Chondrocyte (in vitro differentiated cells): ENCODE measurements at places on chromosomes 12 and 14. TPM values are rescaled to one million over a fixed set of nuclear protein-coding genes. Genes with fewer than 3 reads are reported as not detected.

DNA sequence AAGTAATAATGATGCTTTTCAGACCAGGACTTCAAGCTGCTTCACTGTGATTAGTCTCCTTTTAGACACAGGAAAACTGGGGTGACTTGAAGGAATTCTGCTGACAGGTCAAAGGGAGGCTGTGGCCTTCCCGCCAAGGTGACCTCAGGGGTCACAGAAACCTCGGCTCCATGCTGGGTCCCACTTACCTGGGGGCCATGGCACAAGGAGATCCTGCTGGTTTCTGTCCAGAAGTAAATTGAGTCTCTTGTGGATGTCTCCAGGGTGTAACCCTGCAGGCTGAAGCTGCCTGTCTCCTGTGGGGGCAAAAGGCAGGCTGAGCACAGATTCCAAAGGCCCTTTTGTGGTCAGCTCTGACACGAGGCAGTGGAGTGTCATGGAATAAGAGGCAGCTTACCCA, 138.7 kb upstream of the MED13L start:
- no peak for DNase-seq

DNA sequence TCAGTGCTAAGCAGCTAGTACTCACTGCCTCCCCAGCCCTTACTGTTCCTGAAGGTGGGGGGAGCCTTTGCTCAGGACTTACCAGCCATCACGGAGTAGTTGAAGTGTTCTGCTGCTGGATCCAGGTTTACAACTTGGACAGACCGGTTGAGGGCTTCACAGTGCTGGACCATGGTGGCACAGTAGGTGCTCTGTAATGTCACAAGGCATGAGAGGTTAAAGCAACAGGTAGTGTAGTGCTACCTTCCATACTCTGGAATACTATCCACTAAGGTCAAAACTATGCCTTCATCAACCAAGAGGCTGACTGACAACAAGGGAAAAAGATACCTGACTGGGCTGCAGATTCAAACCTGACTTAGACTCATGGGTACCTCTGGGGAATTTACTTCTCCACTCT, 3.0 kb downstream of the GPN3 start:
- no peak for DNase-seq

DNA sequence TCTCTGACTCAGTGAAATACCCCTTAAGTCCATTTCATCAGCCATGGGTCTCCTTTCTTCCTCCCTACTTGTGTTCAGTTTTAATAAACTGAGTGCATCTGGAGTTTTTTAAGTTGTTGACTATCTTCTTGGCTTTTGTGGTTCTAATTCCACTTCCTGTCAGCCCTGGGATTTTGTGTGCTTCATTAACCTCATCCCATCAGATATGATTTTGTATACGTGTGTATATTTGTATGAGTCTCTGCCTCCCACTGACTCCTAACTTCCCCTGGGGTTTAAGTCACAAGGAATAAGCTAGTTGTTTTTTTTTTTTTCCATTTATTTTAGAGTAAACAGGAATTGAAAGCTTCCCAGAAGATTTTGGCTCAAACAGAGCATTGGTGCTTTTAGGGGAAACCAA, 62.7 kb downstream of the TTLL5 start:
- no peak for DNase-seq

- no peak for DNase-seq
Measured at GRCh38 chr12:75389061-75389460, 1.8 kb upstream of the GLIPR1L2 start.

DNA sequence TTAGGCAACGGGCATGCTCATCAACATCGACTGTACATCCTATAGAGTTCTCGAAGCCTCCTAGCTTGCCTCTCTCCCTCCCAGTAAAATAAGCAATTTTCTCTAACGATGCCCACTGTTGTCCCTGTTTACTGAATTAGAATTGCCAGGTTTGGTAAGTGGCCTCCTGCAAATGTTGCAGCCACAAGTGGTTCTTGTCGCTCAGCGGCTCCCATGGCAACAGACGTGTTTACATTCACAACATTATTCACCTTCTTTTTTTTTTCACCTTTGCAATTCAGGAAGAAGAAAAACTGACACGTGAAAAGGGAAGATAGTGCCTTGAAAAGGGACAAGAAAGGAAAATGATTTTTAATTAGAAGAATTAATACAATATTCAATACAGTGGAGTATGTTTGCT, 100.9 kb upstream of the PKP2 start:
- DNase-seq = no peak

DNA sequence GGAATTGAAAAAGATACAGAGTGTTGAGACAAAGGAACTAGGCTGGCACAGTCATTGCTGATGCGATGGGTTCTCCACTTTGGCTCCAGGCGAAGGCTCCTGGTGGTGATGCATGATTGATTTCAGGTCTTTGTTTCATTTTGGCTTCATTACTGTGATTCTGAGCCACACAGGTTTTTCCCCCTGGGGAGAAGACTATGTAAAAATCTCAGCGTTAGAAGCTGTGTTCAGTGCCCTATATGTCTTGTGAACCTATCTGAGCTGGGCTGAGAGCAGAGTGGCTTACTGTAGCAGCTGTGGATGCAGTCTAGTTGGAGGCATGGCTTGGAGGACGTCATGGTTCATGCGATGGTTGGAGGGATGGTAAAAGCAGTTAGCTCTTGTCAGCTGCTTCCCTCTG, 54.0 kb downstream of the GPATCH2L start:
- no peak for DNase-seq

- no peak for DNase-seq
Measured at GRCh38 chr14:29339494-29340172, 573.0 kb downstream of the FOXG1 start.

DNA sequence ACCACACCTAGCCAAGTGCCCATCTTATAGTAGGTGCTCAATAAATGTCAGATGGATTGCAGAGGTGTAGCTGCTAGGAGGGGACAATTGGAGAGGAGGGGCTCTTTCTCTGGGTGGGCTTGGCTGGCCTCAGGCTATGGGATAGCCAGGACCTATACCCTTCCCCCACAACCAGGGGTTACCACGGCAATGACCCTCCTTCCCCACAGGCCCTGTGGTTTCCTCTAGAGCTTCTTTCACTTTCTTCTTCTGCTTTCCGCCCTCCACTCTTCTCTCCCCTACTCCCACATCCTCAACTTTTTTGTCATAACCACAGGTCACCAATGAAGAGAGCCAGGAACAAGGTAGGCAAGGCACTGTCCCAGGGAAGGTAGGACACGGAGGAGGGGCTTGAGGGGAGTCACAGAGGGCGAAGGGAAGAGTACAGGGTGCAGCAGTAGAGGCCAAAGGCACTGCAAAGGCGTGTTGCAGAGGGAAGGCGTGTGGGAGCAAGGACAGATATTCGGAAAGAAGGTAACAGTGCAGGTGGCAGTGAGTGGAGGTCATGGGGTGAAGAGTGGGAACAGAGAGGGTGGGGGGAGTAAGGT, 1.9 kb upstream of the ITGB7 start:
- no peak for DNase-seq

GRCh38 chr12:17060260-17060659, 454.3 kb upstream of the LMO3 start:
- DNase-seq = no peak

GRCh38 chr14:65164068-65164824, 61.9 kb upstream of the MAX start:
- no peak for DNase-seq

GRCh38 chr14:68328509-68328908, 464.4 kb downstream of the ZFP36L1 start:
- DNase-seq = no peak

DNA sequence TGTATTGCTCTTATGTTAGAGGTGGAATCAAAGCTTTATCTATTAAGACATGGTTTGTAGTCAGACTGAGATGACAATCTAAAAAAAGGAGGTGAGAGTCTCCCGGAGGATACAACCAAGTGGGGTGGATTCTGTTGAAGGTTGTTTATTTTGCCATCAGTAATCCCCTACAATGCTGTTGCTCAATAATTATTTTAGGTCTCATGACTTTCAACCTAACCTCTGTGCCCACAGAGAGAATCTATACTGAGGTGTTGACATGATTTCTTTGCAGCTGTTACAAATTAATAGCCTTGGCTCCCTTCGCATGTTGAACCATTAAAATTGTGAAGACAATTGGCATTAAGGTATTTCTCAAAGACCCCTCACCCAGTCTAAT, 28.7 kb upstream of the FOS start:
- DNase-seq = no peak

- no peak for DNase-seq
Measured at GRCh38 chr12:62722971-62723680, 211.8 kb downstream of the PPM1H start.

GRCh38 chr12:19190292-19191031, 60.9 kb downstream of the PLEKHA5 start:
- no peak for DNase-seq

GRCh38 chr12:115998119-115998633, 279.3 kb downstream of the MED13L start:
- DNase-seq = no peak

DNA sequence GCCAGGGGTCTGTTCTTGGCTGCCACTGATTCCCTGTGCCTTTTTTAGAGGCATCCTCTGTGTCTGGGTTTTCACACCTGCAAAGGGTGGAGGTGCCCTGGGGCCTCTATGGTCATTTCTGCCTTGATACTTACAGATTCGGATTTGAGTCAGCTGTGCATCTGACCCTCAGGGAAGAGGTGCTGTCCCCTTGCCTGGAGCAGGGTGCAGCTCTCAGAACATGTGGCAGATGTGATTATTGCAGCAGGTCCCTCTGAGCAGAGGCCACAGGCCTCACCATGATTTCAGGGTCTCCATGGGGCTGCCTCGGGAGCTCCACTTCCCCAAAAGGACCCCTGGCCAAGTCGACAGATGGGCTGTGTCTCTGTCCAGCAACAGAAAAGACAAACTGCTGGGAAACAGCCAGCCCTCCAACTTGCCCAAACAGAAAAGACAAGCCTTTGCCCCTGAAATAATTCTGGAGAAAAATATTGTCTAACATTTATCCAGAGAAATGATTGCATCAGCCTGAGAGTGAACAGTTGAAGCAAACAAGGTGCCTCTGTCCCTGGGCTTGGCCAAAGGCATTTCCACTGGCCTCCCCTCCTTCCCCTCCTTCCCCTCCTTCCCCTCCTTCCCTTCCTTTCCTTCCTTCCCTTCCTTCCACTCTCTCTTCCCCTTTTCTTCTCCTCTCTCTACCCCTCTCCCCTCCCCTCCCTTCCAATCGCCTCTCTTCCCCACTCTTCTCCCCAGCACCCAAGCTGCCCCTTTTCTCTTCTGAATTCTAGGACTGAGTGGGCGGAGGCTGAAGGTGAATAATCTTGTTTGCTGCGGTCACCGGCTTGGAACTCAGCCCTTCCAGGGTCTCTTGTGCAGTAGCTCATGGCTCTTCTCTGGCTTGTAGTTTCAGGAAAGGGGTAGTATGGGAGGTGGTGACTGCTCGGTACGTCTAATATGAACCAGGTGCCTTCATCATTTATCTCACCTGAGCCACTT, 676 bp downstream of the SERPINA3 start:
- no peak for DNase-seq

DNA sequence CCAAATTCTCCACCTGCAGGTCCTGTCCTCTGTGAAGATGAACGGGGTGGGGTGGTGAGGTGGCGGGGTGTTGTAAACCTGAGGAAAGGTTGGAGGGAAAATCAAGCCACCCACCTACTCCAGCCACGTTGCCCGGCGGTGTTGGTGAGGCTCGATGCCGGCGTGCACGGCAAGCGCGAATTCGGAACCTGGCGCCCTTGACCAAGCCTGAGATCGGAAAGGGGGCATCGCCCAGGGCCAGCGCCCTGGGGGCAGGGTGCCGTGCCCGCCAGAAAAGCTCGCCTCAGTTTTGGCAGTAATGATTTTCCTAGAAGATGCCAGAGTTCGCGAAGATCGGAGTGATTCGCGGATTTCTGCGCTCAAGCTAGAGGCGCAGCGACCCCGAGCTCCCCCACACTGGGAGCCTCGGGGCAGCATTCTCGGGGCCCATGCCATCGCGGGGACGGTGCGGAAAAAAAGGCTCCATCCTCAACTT, 817 bp downstream of the STXBP6 start:
- DNase-seq = no peak

GRCh38 chr12:88310666-88311065, 168.6 kb downstream of the TMTC3 start:
- DNase-seq = no peak

GRCh38 chr14:42057111-42057510, 450.4 kb downstream of the LRFN5 start:
- DNase-seq = no peak

DNA sequence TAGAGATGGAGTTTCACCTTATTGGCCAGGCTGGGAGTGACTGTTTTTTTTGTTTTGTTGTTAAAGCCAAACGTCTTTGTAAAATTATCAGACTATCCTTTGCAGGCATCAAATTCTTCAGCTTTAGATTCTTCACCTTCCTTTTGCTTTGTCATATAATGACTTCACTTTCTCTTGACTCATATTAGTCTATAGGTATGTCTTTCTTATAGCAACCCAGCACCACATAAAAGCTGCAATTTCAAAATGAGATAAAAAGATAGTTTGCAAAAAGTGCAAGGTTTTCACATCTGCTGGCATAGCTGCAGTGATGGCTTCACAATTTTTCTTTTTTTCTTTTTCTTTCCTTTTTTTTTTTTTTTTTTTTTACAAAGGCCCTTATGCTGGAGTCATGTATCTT, 39.2 kb downstream of the COX16 start:
- no peak for DNase-seq

DNA sequence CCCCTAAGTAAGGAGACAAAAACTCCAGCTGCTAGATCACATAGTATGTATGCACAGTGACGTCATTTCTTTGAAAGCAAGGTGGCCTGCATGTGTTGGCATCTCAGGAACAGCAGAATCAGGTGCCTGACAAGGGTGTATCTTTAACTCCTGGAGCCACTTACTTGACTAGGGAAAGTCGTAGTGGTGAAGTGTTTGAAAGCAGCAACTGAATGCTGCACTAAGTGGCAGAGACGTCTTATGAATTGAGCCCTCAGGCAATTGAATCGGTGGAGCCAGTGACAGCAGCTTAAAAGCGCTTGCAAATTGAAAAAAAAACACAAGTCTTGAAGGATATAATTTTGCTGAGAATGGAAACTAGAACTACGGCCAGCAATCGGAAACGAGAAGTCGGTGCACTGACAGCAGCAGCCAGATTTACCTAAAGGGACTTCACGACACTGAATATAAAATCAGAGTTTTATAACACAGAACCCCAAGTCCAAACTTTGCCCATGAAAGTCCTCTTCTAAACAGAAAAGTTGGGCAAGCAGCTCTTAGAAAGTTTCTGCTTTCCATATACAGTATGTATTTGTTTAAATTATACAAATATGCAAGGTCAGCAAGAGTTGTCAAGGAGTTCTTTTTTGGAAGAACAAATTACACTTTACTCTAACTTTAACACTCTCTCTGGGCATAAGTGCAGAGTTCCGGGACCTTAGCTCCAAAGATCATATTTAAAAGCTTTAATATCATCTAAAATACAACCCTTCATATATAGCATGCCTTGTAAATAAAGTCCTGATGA, 1.1 kb downstream of the IGF1 start:
- DNase-seq = no peak

TAS2R42 gene
- total RNA-seq = not detected in 3 replicates

CCDC177 gene
- not detected in 3 replicates for total RNA-seq

OVCH1 gene
- 0.20 to 0.89 TPM (median 0.72 TPM) in 3 replicates for total RNA-seq

SERPINA10 gene
- not detected in 3 replicates for total RNA-seq

PLEK2 gene
- total RNA-seq = not detected in 3 replicates

MSI1 gene
- total RNA-seq = 2.5 to 2.8 TPM (median 2.6 TPM) in 3 replicates

RD3L gene
- not detected in 3 replicates for total RNA-seq

RTRAF gene
- 161 to 180 TPM (median 169 TPM) in 3 replicates for total RNA-seq

CFAP54 gene
- total RNA-seq = 0.15 to 1.1 TPM (median 0.44 TPM) in 3 replicates

RPL10L gene
- not detected in 3 replicates for total RNA-seq

SLC7A8 gene
- total RNA-seq = 0.31 to 0.89 TPM (median 0.45 TPM) in 3 replicates

TAS2R13 gene
- 0.49 to 2.5 TPM (median 0.85 TPM) in 3 replicates for total RNA-seq
